ENCODE measurements at places on chromosomes 13 and 19.

DNA sequence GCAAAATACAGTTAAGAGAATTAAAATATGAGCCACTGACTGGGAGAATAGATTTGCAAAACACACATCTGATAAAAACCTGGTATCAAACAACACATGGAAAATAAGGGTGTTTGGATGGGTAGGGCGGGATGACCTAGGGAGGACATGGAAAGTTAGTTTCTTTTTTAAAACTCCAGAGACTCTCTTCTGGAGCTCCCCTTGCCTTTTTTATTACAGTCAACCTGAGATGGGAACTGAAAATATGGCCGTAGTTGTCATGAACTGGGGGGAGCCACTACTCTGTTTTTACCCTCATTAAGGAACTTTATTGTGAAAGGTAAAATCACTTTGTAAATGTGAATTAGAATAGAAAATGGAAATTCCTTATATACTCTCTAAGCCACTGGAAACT is 113.0 kb downstream of the ATP11A start:
- no peak for DNase-seq

DNA sequence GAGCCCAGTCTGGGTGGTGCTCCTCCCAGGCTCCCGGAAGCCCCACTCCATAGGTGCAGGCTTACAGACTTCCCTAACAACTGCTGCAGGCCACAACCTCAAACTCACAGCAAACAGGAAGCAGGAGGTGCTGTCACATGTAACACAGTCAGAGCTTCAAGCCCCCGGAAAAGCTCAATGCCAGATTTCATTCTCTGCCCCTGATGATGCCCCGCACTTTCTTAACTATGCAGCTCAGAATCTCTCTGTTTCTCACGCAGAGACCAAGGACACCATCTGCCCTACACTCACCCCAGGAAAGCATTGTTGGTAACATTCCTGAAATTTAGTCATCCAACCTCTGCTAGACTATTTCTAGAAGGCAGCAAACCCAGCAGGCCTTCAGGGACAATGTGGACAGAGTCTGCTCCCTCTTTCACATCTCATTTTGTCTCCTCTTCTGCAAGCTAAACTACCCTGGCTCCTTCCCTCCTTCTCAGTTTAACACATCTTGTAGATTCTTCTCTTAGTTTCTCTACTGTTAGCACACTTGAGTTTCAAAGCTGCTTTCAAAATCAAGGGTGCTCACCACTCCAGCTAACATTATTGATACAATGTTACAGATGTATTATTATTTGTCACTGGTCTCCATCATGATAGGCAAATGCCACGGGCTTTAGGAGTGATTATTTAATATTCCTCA is 162.5 kb downstream of the KCTD12 start:
- DNase-seq, result no peak

DNA sequence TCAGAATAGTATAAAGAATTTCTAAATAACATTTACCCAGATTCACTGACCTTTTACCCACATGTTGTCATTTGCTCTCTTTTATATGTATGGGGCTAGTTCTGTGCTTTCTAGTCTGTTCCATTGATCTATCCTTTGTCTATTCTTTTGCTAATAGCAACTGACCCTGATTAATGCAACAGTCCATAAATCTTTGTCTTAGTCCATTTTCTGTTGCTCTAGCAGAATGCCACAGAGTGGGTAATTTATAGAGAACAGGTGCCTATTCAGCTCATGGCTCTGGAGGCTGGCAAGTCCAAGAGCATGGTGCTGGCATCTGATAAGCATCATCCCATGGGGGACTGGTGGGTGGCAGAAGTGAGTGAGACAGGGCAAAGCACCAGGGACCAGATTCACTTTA is 52.1 kb downstream of the LHFPL6 start:
- DNase-seq, result no peak

DNA sequence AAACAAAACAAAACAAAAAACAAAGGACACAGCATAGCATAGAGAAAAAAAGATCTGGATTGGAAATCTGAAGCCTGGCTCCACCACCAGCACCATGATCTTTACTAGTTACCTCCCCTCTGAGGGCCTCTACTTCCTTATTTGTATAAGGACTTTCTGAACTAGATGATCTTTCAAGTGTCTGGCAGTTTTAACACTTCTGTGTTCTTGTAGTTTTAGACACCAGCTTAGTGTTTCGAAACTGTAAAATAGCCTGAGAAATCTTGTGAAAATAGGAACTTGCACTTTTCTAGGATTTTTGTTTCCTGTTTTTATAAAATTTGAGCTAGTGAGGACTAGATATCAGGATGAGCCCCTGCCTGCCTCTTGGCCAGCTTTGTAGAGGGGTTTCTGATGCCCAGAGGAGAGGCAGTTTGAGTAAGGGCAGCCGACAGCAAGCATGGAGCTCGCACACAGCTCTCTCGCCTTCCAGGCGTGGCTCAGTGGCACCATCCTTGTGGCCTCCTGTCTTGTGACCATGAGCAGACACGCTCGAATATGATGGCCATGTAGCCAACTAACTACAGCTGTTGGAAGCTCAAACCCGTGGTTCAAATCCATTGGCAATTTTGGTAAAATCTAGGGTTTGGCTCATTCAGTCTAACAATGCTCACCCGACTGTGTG is 319.0 kb downstream of the KCNRG start:
- no peak for DNase-seq

GRCh38 chr19:35306473-35307246 is 14.7 kb downstream of the MAG start:
- peak; percentile 50 for DNase-seq

GRCh38 chr13:19794631-19795030 is 11.9 kb upstream of the PSPC1 start:
- peak; percentile 99 for DNase-seq

DNA sequence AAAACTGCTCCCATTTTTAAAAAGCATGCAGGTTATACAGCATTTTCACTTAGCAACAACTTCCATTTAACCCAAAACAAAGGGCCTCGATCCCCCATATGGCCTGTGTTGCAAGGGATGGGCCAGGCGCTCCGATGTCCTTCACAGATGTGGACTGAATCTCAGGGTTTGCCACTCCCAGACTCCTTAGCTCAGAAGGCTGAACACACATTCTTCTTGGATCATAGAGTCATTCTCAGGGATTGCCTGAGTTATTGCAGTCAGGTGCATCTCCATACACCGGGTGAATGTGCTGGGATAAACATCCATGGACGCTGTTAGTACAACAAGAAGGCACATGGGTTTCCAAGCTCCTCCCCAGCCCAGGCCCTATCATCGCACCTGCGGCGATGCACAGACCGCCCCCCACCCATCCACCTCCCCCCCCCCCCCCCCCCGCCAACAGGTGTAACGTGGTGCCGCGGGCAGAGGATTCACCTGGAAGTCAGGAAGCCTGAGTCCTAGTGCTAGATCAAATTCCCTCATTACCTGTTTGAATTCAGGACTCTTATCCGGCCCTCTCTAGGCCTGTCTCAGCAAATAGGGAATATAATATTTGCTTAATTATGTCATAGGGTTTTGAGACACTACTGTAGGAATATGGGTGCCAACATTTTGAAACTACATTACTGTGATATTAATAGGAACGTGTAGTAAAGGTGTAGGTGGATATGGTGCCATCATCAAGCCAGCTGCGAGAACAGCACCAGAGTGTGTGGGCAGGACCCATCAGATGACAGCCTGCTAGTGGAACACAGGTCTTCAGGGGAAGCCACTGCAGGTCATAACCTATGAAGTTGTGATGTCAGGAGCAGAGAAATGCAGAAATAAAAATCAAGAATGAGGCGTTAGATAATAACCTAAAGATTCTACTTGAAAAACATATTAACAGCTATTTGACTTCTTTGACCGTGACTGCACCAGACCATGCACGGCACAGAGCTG is 110.9 kb downstream of the SACS start:
- no peak for DNase-seq

DNA sequence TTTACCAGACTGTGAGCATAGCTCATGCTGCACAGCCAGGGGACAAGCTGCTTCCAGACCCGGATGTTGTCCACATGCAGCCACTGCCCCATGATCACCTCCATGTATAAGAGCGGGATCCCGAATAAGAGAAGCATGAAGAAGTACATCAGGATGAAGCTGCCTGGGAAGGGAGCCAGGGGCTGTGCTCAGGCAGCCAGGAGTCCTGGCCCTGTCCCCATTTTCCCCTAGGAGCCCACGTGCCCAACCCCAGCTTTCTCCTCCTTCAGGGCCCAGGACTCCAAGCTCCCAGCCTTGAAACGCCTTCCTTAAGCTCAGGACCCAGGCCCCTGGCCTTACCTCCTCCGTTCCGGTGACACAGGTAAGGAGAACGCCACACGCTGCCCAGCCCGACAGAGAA is 69.3 kb downstream of the SLC6A16 start:
- DNase-seq, result no peak

GRCh38 chr13:42984026-42984425 is 8.0 kb downstream of the EPSTI1 start:
- no peak for DNase-seq

DNA sequence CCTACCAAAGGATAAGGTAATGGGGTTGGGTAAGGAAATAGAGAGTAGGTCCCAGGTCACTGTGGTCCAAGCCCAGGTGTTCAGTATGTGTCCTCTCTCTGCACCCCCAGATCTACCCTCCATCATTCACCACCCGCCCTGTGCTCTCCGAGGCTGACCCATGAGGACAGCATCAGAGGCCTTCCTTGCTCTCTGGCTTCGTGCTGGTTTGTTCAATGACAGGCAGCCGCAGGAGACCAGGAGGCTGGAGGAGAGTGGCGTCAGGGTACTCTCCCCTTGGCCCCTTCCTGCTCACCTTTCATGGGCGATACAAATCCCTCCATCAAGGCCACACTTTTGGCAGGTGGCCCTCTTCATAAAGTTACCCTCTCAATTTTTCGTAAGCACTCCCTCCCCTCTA is 1.7 kb downstream of the TUBA3C start:
- no peak for DNase-seq

GRCh38 chr19:17605761-17606589 is 50.5 kb downstream of the COLGALT1 start:
- peak; percentile 85 for DNase-seq

- no peak for DNase-seq
Measured at GRCh38 chr19:4327877-4328242, 10.8 kb downstream of the STAP2 start.

GRCh38 chr19:50008532-50008931 is 16.6 kb downstream of the VRK3 start:
- DNase-seq, result no peak

- no peak for DNase-seq
Measured at GRCh38 chr19:11551603-11552235, 7.3 kb downstream of the ELOF1 start.

- no peak for DNase-seq
Measured at GRCh38 chr19:4088975-4089374, 22.3 kb upstream of the ZBTB7A start.

- DNase-seq, result no peak
Measured at GRCh38 chr19:30692181-30692811, 320.1 kb downstream of the ZNF536 start.

GRCh38 chr19:7912697-7913564 is 1.7 kb upstream of the TGFBR3L start:
- no peak for DNase-seq

GRCh38 chr19:16998635-16999194 is 27.9 kb downstream of the CPAMD8 start:
- no peak for DNase-seq

DNA sequence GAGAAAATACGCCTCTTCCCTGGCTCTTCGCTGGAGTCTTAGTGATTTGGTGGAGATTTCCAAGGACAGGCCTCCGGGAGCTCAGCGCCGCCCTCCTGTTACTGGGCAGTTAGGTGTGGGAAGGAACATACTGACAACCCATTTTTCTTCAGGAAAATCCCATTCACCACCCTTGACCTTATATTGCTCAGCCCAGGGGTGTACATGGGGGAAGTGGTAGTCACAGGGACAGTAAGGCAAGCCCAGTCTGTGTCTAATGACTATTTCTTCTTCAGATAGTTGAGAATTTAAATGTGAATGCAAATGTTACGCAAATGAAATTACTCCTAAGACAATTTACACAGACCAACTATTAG is 119.4 kb downstream of the UQCRFS1 start:
- no peak for DNase-seq

DNA sequence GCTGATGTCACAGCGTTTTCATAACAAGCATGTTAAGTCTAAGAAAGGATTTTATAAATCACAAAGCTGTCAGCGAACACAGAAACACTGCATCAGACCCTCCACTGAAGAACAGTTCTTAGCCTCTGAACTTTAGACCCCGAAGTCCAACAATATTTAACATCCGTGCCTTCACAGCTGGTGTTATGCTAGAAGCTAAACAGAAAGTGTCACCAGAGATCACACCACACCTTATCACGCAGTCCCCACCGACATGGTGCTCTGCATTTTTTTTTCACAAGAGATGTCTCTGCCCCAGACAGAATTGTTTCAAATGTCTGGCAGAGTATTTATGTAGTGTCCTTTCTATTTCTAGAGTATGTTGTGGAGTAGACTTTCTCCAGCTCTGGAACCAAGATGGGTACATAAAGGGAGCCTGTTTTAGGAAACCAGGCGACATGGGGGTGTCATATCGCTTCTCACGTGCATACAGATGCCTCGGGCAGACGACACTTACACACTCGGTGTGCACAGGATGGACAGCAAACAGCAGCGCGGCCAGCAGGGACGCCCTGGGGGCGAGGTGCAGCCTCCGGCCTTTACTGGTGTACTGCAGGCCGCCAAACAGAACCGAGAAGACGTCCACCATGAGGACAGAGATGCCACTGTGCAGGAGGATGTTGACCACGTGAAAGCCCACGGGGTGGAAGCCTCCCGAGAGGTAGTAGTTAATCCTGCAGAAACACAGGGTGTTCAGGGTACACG is 12.0 kb downstream of the TMTC4 start:
- DNase-seq, result no peak

GRCh38 chr13:66528944-66529576 is 701.1 kb downstream of the PCDH9 start:
- no peak for DNase-seq

DNA sequence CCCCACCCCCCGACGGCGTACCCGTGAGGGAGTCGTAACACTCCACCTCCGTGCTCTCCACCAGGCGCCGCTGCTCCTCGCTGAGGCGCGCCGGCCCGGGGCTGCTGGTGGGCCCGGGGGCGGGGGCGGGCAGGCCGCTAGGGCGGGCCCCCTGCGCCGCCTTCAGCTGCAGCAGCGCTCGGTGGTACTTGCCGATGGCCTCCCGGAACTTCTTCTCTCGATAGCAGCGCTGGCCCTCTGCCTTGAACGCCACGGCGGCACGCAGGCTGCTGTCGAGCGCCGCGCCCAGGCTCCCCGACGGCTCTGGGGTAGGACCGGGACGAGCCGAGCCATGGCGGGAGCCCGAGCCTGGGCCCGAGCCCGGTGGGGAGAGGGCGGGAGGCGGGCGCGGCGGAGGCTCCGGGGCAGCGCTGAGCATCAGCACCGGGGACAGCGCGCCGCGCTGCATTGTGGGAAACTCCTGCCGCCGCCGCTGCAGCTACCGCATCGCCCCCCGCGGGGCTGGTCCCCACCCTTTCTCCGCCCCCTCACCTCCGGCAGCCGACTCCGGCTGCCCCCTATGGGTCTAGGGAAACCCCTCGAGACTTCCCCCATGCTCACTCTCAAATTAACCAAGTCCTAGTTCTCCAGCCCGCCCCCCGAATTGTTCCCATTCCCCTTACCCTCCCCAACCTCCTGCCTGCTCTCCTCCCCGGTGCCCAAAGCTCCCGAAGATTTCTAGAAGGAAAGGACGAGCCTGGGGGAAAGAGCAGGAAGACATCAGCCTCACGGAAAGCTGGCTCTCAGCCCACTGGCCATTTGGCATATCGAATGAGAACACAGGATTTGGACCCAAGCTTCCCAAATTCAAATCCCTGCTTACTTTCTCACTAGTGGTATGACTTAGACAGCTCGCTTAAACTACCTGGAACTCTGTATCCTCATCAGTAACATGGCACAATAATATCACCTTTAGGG is at the start of gene TTC9B:
TTC9B (minus strand) TSS at position 451 of the 957 bp plus-strand sequence; CDS start at position 448, 3 bp downstream.
- no peak for DNase-seq

GRCh38 chr19:2815191-2815614 is 4.5 kb upstream of the ZNF554 start:
- DNase-seq, result no peak

GRCh38 chr19:49590971-49591730 is at the start of gene PRR12:
TSS of gene PRR12 (plus strand) at chr19:49591182. CDS start at chr19:49591655, 473 bp downstream.
- DNase-seq, result peak; percentile 77
